Forelimb muscle (tissue), 1 donor: ENCODE measurements at places on chromosomes 7 and 10. TPM values are rescaled to one million over a fixed set of nuclear protein-coding genes. Genes with fewer than 3 reads are reported as not detected.

The SLC29A3 gene
- 3.7 TPM for polyA plus RNA-seq

The HOXA4 gene
- polyA plus RNA-seq: 26.4 TPM

The TMEM184A gene
- 0.78 TPM for polyA plus RNA-seq

The NPTX2 gene
- polyA plus RNA-seq: 7.4 TPM

The PRKCQ gene
- 16.3 TPM for polyA plus RNA-seq

The ACSM6 gene
- polyA plus RNA-seq: not detected

The OR2A1 gene
- polyA plus RNA-seq: 0.63 TPM

The BMPR1A gene
- 46.0 TPM for polyA plus RNA-seq

The FAM221A gene
- 2.4 TPM for polyA plus RNA-seq

The CCDC146 gene
- polyA plus RNA-seq: 9.6 TPM

The PDE6C gene
- 0.58 TPM for polyA plus RNA-seq
